Activated T-helper 17 cell treated with anti-CD3 and anti-CD28 coated beads, Interleukin-2, amount 50 U/mL, for 72 hours (primary cell): ENCODE measurements at places on chromosomes 5 and 9.

- ATAC-seq: no peak
Observed at GRCh38 chr5:151071848-151072629, 8.8 kb downstream of the TNIP1 start.

GRCh38 chr5:95959051-95959887 is 2.4 kb downstream of the ELL2 start:
- no peak for ATAC-seq

DNA sequence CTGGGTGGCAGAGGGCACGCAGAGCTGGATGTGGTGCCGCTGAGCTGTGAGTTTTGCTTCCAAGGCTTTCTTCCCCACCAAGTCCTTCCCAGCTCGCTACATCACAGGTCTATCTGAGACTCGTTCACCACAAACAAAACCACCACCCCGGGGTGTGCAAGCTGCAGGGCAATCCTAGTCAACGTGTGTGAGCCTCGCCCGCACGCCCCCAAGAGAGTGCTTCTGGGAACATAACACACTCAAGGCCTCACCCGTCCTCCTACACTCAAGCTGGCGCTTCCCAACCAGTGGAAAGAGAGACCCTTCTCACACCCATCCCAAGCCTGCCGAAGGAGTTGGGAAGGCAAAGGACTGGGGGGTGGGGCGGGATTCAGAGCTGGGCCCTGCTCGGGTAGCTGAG is 10.6 kb downstream of the SNAPC4 start:
- ATAC-seq: no peak

GRCh38 chr5:141359790-141360426 is at the start of gene PCDHGB2:
PCDHGB2 (plus strand) TSS chr5:141359994; CDS start chr5:141360136, 142 bp downstream.
- ATAC-seq: no peak

DNA sequence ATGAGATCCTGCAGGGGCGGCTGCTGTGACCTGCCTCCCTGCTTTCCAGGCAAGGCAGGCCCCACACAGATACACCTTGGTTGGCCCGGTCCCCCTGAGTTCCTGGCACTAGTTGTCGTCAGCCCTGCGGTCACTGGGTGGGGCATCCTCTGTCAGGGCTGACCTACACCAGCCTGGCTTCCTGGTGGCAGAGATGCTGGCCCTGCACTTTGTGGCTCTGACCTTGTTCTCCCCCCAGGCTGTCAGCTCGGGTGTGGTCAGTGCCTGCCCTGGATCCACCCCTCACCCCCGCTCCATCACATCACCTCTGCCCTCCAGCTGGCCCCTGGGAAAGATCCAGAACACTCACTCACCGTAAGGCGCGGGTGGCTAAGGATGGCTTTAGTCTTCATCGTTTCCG is 74.1 kb downstream of the PHF2 start:
- no peak for ATAC-seq

GRCh38 chr5:94459915-94460314 is 158.5 kb downstream of the KIAA0825 start:
- no peak for ATAC-seq

- no peak for ATAC-seq
Observed at GRCh38 chr9:119283078-119283794, 86.0 kb downstream of the BRINP1 start.

GRCh38 chr9:96050861-96051155 is 175.3 kb downstream of the ERCC6L2 start:
- ATAC-seq: no peak

DNA sequence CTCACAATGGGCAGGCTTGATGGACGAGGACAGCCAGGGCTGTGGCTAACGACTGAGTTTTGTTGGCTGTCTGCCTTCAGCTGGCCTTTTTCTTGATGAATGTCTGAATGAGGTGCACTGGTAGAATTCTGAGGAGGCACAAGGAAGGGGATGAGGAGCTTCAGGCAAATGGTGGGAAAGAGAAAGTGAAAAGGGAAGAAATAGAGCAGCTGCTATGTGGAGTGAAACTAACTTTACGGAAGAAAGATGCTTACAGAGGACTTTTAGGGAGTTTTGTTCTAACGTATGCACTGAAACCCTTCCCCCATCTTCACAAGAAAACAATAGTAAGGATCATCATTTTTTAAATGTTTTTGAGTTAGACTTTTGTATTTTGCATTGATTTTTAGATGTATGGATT is 45.3 kb downstream of the OR2K2 start:
- ATAC-seq: no peak

DNA sequence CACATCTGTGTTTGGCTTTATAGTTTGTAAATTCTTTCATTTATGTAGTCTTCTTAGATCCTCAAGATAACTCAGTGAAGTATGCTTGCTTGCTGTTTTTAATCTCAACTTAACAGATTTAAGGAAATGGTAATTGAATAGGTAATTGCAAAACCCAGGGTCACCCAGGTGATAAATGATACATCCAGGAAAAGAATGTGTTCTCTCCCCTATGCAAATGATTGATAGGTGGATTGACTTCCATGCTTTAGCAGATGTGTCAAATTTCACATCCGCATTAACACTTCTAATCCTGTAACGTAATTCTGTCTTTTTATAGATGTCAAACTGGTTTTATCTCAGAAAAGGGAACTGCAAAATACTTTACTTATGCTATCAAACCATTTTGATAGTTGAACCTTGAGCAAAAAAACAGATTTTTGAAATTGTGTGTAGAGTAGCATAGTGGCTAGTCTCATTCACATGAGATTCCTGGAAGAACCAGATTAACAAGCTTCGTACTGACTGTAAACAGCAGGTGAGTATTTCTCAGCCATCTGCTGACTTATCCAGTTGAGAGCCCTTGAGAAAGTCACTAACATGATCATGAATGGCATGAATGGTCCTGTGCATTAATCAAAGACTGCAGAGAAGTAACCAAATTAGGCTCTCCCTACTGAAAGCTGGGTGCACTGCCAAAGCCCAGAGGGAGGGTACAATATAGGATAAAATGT is 86.7 kb upstream of the PAM start:
- ATAC-seq: no peak

- no peak for ATAC-seq
Observed at GRCh38 chr5:56659971-56660370, 155.4 kb upstream of the MAP3K1 start.

DNA sequence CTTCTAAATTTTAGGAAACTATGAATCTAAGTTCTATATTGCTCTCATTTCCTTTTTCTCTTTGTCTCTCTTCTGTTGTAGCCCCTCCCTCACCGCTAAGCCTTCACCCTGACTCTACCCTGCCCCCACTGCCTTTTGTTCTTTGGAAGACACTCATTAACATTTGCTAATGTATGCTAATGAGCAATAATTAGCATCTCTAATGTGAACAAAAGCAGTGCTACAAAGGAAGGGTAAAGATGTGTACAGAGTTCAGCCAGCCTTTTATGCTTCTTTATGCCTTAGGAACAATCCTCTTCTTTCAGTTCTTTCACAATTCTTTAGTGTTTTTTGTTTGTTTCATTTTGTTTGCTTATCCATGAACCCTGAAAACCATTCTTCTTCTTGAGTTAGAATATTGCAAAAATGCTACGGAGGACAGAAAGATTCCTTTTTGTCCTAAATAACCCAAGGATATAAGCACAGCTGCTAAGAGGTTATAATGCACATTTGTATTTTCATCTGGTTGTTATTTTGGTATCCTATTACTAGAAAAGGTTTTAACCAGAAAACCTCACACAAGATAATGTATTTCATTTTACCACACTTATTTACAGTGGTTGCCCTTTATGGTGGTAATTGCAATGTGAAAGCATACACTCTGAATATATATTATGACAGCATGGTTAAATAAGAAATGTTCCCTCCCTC is 159.3 kb downstream of the TMC1 start:
- no peak for ATAC-seq

DNA sequence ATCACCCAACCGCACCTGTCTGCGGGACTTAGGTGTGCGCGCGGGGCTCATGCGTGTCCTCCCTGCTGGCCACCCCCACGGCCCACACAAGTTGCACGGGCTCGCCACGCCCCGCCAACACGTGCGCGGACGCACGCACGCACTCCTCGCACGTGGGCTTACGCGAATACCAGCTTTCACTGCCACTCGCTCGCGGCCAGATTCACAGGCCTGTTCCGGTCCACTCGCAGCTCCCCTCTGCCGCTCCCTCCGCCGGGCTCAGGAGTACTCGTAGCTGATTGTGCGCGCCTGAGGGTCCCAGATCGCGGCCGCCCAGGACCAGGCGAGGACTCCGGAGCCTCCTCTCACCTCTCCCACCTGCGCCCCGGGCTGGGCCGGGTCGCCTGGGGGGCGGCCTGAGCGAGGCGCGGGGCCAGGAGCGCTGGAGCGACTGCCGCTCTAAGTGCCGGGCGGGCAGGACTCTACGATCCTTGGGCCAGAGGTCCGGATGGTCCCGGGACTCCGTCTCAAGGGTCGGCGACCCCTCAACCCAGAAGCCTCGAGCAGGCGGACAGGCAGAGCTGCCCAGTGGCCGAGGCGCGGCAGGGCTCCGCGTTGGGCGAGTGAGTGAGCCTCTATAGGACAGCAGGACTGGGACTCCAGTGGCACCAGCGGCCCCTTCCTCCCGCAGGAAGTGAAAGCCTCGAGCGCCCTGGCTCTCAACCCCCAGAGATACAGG is 3.4 kb downstream of the PCDHGC5 start:
- ATAC-seq: peak; percentile 49

DNA sequence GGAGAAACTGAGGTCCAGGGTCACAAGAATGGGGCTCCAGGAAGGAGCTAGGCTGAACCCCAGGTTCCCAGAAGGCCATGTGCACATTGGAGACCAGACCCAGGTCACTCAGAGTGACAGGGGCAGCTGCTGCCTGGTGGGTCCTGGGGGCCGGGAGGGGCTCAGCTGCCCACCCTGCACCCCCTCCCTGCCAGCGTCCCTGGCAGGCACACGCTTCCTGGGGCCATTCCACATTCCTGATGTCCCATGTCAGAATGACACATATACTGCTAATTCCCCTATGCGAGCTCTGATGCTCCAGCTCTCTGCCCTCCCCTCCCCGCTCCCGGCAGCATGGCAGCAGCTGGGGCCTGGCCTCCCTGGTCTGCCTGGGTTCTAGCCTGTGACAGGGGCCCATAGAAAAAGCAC is 14.0 kb downstream of the FGFR4 start:
- ATAC-seq: no peak

GRCh38 chr5:57406641-57407040 is 76.0 kb downstream of the ACTBL2 start:
- no peak for ATAC-seq

DNA sequence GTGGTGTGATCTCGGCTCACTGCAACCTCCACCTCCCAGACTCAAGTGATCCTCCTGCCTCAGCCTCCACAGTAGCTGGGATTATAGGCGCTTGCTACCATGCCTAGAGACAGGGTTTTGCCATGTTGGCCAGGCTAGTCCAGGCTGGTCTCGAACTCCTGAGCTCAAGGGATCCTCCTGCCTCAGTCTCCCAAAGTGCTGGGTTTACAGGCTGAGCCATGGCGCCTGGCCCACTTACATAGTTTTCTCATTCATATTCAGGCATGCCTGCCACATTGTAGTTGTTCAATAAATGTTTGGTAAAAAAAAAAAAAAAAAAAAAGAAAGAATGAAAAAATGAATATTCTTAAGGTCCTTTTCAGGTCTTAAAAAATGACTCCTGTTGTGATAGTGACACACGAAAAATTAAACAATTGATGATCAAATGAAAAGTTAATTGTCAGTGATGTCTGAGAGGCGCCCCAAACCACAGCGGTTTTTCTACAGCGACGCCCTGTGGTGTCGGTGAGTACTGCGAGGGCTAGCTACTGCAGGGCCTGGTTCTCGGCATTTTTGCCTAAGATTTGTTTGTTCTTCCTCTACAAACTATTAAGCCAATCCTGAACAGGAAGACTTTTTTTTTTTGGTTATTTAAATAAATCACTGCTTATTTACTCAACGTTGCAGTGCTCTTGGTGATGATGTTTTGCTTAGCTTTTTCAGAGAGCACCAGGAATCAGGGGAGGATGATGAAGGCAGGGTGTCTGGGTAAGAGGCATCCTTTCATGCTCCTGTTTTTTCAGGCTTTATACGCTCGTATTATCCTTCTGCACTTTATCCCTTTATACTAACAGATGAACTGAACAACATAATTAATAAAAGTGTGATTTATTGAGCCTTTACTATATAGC is 67.0 kb upstream of the DPYSL3 start:
- no peak for ATAC-seq

DNA sequence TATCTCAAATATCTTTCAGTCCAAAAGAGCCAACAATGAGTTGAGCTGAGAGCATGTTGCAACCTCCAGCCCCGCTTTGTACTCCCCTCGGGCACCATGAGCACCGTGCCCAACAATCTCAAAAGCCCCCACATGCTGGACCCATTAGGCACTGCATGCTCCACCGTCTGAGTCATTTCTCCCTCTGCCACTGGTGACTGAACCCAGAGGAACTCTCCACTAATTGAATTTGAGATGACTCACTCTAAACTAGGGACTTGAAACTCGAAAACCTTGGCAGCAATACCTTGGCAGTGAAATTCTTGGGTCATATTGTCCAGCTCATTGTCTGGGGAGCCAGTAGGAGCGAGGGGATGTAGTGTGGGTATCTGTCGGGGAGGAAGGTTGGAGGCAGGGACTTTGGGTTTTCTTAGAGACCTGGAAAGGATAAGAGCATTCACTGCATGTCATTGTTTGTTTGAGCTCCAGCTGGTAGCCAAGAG is 49.9 kb upstream of the SLIT3 start:
- no peak for ATAC-seq

DNA sequence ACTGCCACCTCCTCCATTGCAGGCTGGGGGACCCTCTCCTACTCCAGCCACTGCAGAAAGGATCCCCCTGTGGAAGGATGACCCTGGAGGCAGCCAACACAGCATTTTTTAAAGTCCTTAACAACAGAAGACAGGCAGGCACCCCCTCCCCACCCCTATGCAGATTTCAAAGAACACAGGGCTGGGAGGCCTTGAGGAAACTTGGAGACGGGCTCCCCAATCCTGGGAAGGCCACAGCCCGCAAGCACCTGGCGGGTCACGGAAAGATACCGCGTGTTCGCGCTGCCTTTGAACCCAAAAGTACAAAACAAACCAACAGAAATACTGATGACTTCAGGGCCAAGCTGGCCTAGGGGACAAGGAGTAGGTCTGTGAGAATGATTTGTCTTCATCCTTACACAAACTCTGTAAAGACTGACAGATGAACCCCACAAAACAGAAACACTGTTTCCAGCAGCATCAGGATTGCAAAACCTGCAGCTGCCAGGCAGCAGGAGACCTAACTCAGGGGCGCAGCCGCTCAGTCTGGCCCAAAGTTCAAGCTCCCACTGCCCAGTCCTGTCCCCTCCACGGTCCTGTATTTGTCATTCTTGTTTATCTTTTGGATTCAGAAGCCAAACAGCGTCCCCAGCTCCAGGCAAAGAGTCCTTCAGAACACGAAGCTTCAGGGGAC is 13.8 kb downstream of the VAV2 start:
- ATAC-seq: no peak

DNA sequence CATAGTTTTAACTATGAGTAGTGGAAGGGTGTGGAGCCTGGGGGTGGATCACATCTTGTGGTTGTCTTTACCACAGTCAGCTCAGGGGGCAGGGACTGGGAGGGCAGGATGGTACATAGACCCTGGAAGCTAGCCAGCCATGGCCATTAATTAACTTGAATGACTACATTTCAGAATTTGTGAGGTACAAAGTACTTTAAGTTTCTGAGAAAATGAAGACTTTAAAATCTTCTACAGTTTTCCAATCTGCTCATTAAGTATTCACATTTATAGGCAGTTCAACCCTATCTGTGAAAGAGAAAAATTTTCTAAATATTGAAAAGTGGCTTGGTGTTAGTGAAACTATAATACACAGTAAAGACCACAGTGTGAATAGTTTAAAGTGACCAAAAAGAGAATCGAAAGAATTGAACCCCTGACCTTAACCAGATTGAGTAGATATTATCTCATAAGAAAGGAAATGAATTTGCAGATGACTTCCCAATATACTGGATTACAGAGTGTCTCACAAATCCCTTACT is 234.2 kb upstream of the MEF2C start:
- no peak for ATAC-seq
